ENCODE measurements at places on chromosomes 3 and 15. TPM values are rescaled to one million over a fixed set of nuclear protein-coding genes. Genes with fewer than 3 reads are reported as not detected.

Gene LPP
- 64.6 TPM for total RNA-seq

Gene TLR9
- total RNA-seq, result not detected

DNA sequence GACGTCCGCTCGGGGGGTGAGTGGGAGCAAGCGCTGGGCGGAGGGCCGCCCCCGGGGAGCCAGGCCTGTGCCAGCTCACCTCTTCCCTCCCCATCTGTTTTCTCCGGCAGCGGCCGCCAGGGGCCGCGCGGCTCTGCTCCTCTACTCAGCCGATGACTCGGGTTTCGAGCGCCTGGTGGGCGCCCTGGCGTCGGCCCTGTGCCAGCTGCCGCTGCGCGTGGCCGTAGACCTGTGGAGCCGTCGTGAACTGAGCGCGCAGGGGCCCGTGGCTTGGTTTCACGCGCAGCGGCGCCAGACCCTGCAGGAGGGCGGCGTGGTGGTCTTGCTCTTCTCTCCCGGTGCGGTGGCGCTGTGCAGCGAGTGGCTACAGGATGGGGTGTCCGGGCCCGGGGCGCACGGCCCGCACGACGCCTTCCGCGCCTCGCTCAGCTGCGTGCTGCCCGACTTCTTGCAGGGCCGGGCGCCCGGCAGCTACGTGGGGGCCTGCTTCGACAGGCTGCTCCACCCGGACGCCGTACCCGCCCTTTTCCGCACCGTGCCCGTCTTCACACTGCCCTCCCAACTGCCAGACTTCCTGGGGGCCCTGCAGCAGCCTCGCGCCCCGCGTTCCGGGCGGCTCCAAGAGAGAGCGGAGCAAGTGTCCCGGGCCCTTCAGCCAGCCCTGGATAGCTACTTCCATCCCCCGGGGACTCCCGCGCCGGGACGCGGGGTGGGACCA, 632 bp upstream of the CRELD1 start:
- DNase-seq, result peak; percentile 67

DNA sequence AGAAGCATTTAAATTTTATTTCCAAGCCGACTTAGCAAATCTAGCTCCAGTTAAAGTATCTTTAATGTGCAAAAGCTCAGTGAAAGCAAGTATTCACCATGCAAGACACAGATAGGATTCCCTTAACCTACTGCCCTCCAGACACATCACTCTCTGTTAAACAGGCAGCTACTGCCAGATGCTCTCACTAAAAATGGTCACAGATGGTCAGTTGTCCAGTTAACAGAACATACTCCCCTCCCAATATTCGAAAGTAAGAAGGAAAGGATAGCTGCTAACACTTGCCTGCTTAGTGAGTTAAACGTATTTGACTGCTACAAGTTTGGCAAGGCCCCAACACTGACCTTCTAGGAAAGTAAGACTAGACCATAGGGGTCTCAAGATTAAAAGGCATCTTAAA, 73.7 kb downstream of the PRTG start:
- no peak for DNase-seq

GRCh38 chr3:158733656-158734055, 1.4 kb upstream of the RARRES1 start:
- no peak for DNase-seq

- peak; percentile 70 for DNase-seq
These were observed 356.8 kb downstream of the FOXP1 start for GRCh38 chr3:71226565-71227269.

- no peak for DNase-seq
These were observed 98.6 kb downstream of the MESD start for GRCh38 chr15:80891006-80891405.

DNA sequence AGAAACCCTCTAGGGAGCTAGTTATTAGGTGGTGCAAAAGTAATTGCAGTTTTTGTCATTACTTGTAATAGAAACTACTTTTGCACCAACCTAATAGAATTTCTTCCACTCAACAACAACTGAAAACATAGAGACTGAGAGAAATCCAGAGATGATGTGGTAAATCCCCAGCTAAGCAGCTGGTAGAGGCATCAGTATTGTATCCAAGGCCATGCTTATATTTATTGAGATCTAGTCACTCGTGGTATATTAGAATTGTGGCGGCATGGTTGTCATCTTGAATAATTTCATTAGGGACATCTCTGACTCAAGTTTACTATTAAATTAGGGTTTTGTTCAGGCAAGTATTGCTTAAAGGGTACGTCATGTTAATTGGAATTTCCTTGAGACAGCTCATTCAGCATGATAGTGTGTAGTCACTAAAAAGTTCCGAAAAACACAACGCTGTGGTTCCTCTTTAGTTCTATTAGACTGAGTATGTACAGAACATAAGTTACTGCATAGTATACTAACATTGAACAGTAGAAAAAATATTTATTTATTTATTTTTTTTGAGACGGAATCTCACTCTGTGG, 35.3 kb downstream of the PAK2 start:
- no peak for DNase-seq

DNA sequence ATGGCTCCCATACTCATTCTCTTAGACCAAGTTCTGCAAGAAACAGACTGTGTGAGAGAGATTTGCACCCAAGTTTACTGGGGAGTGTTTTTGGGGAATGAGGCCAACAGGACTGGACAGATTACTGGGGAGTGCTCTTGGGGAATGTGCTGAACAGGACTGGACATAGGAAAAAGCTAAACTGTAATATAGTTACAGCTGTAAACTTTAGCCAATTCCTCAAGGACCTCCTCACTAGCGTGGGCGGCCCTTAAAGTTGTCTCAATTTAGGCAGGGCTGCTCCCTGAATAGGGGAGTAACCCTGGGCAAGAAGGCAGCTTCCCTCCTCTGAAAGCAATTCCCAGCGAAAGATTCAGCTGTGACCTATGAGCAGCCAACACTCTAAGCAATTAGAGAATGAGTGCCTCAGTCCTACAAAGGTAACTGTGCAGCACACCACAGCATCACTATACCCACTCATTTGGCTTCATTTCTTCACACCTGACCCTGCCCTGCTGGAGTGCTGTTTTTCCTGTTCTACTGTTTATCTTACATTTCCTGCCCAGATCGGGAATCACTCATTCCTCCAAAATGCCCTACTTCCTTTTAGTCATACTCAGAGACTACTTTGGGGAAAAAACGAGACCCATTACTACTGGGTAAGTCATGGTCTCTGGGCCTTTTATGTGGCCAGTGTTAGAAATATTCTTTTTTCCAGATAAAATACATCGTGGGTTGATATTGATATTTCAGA, 41.3 kb upstream of the TRIM42 start:
- no peak for DNase-seq
